ENCODE measurements at places on chromosomes 4 and X.

DNA sequence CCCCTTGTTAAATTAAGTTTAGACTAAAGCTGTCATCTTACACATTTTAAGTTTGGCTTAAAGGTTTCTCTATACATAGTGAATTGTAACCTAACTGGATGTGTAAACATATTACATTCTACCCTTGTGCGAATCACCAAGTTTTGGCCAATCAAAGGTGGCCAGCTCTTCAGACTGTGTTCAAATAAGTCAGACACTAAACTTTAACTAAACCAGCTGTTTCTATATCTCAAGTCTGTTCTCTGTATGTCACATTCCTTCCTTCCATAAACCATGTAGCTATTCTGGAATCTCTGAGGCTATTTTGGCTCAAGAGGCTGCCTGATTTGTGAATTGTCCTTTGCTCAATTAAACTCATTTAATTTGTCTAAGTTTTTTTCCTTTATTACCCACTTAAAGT is 6.7 kb downstream of the SULT1B1 start:
- no peak overlapping the region for H3K27ac ChIP-seq
- H3K36me3 ChIP-seq, result no peaks in the 10 kb centered on the region
- no peak for DNase-seq
- no peak overlapping the region for H3K4me3 ChIP-seq
- peaks cover 13% of the 10 kb centered on the region for H3K4me1 ChIP-seq

DNA sequence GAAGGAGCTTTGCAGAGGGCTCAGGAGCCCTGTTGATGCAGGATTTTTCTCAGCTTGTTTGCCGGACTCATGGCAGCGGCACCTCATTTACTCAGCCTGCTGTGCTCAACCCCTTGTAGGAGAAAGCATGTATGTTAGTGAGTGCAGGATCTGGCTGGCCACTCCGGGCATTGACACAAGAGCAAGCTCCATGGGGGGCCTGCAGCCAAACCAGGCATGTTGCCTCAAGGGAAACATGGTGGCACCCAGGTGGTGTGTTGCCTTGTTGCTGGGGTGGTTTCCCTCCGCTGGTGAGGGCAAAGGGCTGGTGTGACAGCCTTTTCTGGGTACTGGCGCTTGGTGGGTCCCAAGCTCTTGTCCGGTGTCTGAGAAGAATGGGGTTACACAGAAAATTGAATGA is 189.3 kb upstream of the ANXA3 start:
- no peak overlapping the region for H3K4me3 ChIP-seq
- no peaks in the 10 kb centered on the region for H3K27me3 ChIP-seq
- H3K27ac ChIP-seq, result no peak overlapping the region
- no peaks in the 10 kb centered on the region for H3K4me1 ChIP-seq

DNA sequence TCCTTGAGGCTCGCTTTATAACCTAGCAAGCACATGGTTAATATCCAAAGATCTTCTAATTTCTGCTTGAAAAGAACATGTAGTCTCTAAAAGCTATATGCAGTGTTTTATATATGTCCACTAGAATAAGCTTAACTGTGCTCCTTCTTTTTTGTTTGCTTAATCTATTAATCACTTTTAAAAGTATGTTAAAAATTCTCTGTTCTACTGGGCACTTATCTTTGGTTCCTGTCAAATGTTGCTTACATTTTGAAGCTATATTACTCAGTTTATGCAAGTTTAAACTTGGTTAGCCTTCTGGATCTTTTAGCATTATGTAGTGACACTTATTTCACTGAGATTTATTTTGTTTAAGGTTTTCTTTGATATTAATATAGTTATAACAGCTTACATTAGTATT is 32.5 kb downstream of the MAOA start:
- H3K27me3 ChIP-seq, result peaks cover 4% of the 10 kb centered on the region
- no peak for DNase-seq
- no peaks in the 10 kb centered on the region for H3K4me1 ChIP-seq
- no peaks in the 10 kb centered on the region for H3K36me3 ChIP-seq

- H3K27ac ChIP-seq, result no peak overlapping the region
- no peaks in the 10 kb centered on the region for H3K4me1 ChIP-seq
- no peaks in the 10 kb centered on the region for H3K27me3 ChIP-seq
- DNase-seq, result no peak
- no peak overlapping the region for H3K4me3 ChIP-seq
- no peaks in the 10 kb centered on the region for H3K36me3 ChIP-seq
Measured at GRCh38 chr4:107625391-107625902, 94.6 kb downstream of the PAPSS1 start.
